ENCODE measurements at places on chromosomes 7 and 10.

GRCh38 chr10:133310399-133310755, 1.7 kb downstream of the ZNF511 start:
- DNase-seq = no peak

- no peak for DNase-seq
Measured at GRCh38 chr7:38831259-38831996, 77.6 kb downstream of the VPS41 start.

GRCh38 chr10:21604651-21605050, 70.6 kb downstream of the MLLT10 start:
- no peak for DNase-seq

DNA sequence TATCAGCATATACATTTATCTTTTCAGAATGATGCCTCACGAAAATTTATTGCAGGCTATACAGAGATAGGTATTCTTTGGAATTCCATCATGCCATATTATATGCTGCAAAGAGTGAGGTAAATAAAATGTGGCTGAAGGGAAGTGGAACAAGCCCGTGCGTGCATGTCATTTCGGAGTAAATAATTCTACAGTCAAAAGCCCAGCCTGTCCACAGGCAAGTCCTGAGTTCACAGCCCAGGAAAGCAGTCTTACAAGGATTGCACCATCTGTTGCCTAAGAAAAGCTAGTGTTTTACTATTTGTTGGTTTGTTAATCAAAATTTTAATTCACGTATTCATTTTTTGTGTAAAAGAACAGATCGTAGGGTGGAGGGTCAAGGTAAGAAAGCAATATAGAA, 292.4 kb upstream of the AKR1E2 start:
- DNase-seq = no peak

DNA sequence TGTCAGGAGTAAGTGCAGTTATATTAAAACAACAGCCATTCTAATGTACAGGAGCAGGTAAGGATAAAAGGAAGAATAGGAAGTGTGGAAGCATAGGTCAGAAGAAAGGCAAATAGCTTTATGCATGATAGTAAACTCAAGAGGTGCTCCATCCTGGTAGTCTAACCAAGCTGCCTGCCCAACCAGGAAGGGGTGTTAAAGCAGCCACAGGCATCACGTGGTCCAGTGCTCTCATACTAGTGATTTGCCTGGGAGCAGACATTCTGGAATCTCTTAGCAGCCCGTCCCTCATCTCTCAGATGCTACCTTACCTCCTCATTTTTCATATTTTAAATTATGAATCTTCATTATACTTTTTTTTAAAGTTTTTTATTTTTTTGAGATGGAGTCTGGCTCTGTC, 18.5 kb downstream of the ABRAXAS2 start:
- no peak for DNase-seq

- no peak for DNase-seq
Measured at GRCh38 chr10:3470191-3470590, 297.6 kb upstream of the PITRM1 start.

DNA sequence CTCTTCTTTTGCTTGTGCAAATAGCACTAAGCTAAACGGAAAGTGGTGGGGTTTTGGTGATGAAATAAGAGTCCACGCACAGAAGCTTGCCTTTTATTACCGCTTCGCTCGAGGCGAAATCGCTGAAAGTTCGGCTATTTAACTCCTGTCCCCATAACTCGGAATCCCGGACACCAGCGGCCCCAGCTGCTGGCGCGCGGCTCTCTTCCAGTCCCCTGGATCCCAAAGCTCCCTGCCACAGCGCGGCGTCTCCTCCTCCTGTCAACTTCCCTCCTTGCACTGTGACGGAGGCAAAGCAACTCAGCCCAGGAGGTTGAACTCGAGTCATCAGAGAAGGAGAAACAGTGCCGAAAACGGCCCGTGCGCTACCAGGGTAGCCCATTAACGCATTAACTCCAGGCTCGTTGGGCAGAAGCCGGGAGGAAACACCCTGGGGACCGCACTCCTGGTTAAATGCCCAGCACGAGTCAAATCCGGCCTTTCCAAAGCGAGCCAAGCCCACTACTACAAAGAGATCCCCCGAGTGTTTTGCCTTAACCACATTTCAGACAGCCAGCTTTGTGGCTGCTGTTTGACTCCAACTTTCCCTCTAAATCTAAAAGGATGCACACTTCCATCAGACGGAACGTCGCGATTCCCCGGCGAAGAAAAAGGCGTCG, 1.3 kb downstream of the SEMA3D start:
- peak; percentile 18 for DNase-seq

DNA sequence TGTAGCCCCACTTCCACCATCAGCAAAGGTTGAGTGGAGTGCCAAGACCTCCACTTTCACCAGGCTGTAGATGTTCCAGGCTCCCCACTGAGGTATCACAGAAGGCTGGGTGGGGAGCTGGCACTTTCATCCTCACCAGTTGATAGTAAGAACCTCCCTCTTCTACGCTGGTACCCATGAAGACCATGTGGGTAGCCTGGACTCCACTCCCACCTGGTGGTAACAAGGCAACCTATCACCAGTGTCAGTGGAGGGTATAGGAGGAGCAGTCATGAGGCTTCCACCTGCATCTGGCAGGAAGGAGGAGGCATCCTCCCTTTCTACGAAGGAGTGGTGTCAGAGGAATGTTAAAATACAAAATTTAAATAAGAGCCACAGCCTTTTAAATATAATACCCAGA, 4.4 kb downstream of the SMIM30 start:
- DNase-seq = no peak

GRCh38 chr10:84668186-84668763, 339.9 kb downstream of the CCSER2 start:
- no peak for DNase-seq

- no peak for DNase-seq
Measured at GRCh38 chr7:64874562-64875250, 28.4 kb upstream of the ZNF273 start.

DNA sequence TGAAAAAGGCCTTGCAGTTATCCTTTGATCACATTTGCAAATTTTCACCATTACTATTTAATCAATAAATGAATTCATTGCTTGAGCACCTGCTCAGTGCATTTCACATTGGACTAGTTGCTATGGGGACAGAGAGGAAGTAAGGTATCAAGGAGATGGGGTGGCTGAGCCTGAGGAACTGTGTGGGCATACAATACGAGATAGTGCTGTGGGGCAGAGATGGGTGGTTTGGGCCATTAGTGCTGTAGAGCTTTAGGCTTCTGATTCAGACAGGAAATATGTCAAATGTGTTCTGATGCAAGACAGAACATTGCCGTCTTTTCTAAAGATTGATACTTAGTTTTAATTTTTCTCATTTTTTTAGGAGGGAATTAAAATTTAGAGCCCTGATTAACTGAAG, 13.2 kb downstream of the ITGB8 start:
- DNase-seq = no peak

DNA sequence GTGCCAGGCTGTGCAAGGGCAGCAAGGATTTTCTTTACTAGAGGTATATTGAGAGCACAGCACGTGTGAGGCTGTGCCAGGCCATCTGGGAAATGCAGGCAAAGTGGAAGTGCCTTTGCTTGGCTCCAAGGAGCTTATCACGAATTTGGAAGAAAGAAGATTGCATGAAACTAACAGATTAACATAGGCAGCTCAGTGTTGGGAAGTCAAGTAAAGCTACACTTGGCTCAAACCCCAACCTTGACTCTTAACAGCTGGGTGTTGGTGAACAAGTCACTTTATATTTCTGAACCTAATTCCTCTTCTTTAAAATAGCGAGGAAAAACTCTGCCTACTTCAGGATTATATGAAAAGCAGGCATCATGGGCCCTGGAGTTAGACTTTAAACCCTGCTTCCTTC, 105.2 kb downstream of the PLCE1 start:
- DNase-seq = no peak

- DNase-seq = no peak
Measured at GRCh38 chr7:148754912-148755311, 56.2 kb downstream of the CUL1 start.

GRCh38 chr7:128415217-128415785, 5.5 kb upstream of the IMPDH1 start:
- DNase-seq = no peak

- DNase-seq = no peak
Measured at GRCh38 chr10:70964245-70964644, 75.9 kb upstream of the PCBD1 start.

DNA sequence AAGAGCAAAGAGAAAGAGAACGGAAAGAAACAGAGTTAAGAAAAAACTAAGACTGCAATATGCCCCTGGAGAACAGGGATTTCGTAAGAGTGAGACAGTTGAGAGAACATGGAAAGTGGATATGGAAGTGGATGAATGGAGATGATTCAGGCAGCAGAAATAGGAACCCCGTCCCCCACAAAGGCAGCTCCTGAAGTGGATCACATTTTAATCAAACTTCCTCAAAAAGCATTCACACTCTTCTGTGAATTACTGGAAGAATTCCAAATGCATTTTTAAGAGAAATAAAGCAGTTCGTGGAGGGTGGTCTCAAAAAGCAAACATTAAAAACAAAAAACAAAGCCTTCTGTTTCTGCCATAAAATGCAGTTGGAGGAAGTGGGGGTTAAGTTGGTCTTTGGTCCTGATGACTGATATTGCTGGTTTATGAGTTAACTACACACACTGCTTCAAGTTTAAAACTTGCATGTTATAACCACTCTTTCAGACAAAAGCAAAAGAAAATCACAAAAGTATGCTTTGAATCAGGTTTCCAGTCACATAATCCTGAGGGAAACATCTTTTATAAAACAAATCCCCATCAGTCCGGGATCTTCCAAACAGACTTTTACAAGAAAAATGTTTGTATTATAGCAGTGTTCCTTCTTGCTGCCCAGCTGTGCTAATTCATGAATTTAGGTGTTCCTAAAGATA, 214.3 kb downstream of the FANK1 start:
- DNase-seq = no peak

DNA sequence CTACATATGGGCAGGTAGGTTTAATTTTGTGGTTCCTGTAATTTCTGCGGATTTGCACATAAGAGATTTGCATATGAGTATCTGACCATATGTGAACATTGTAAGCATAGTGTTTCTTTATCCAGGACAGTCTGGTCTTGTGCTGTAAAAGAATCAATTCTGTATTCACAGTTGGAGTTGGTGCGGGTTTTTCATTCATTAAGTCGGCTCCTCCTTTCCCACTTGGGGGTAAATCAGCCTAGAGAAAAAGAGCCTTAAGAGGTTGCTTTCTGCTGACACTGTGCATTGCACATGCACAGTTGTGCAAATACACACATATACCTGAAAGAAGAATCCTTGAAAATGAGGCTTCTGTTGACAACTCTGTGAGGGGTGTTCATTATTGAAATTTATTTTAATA, 6.1 kb upstream of the CYP26C1 start:
- no peak for DNase-seq

DNA sequence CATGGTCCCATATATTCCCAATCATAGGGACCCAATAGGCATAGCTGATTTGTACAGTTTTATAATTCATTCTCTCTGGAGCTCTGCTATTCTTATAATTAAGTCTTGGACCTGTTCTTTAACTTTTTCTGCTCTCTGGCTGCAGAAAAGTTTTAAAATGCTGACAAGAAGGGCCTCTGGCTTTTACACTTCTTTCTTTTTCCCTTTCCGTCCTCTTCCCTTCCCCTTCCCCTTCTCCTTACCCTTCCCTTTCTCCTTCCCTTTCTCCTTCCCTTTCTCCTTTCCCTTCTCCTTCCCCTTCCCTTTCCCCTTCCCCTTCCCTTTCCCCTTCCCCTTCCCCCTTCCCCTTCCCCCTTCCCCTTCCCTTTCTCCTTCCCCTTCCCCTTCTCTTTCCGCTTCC, 101.3 kb upstream of the TPK1 start:
- DNase-seq = no peak

- DNase-seq = no peak
Measured at GRCh38 chr7:44286182-44286617, 39.2 kb downstream of the CAMK2B start.

GRCh38 chr10:13899941-13900340, 313.2 kb downstream of the PRPF18 start:
- no peak for DNase-seq

DNA sequence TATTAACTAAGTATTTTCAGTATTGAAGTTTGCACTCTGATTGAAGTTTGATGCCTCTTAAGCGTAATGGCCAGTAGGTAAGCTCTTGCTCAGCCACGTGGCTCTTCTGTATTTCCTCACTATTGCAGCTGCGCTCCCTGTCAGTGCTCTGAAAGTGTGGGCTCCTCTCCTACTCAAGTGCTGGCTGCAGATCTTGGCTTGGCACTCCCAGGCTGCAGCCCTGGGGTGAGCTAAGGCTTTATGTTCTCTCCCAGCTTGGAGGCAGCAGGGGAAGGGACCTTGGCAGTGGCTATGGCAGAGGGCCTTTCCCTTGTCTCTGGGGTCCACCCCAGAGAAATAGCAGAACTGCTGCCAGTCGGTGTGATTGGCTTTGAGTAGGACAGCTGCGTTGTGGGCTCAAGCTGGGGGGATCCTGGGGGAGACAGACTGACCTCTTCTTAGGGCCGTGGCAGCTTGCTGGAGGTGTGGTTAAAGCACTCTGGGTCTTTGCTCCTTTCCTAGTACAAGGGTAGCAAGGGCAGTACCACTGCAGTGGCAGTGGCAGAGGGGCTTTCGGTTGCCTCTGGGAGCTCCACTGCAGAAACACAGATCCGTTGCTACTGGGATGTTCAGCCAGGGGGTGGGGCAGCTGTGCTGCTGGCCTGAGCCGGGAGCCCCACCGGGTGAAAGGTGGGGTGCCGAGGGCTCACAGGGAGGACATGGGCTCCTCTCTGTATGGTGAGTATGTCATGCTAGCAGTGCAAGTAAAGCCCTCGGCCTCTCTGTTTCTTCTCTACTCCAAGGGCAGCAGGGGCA, 100.5 kb downstream of the GLCCI1 start:
- DNase-seq = no peak

- no peak for DNase-seq
Measured at GRCh38 chr7:111806232-111806631, 243.9 kb upstream of the IMMP2L start.

- no peak for DNase-seq
Measured at GRCh38 chr10:93346108-93346507, 136.0 kb downstream of the MYOF start.

DNA sequence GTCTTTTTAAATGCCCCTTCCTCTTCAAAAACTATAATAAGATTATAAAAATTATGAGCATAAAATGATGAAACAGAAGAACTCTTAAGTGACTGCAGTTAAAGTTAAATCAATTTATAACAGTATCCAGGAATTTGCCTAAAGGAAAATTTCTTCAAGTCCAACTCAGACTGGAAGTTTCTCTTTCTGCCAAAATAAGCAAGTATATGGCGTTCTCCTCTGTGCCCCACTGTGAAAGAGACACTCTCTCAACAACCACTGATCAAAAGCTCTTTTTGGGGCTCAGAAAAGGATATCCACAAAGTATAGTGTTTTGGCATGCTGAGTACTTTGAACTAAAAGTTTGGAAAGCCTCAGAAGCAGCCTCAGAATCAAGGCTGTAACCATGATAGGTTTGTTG, 139.9 kb downstream of the SKIDA1 start:
- DNase-seq = no peak

Measured in NCI-H2081 (cell line).